ENCODE measurements at places on chromosomes 2 and 18. TPM values are rescaled to one million over a fixed set of nuclear protein-coding genes. Genes with fewer than 3 reads are reported as not detected.

DNA sequence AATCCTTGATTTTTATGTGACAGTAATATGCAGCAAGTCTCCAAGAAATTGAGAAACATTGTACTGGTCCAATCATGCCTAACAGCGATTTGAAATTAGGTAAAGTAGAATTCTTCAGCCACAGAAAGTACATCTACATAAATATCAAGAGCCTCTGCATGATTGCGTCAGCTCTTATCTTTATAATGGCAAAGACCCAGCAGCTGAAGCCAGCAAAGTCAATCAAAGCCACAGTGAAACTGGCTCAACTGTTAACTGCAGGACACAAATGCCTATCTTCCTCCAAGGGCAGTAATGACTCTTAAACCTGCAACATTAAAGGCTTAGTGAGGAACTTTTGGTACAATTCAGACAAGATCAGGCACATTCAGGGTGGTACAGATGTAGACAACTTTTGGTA is 102.5 kb downstream of the BARD1 start:
- no peak for DNase-seq

The ALPG gene
- total RNA-seq = not detected

The MATN3 gene
- total RNA-seq = not detected

The EPHA4 gene
- total RNA-seq = 35.2 TPM

GRCh38 chr18:49473721-49474120 is 13.3 kb upstream of the DYM start:
- DNase-seq = no peak

The CPLX4 gene
- not detected for total RNA-seq

The IL37 gene
- total RNA-seq = not detected

DNA sequence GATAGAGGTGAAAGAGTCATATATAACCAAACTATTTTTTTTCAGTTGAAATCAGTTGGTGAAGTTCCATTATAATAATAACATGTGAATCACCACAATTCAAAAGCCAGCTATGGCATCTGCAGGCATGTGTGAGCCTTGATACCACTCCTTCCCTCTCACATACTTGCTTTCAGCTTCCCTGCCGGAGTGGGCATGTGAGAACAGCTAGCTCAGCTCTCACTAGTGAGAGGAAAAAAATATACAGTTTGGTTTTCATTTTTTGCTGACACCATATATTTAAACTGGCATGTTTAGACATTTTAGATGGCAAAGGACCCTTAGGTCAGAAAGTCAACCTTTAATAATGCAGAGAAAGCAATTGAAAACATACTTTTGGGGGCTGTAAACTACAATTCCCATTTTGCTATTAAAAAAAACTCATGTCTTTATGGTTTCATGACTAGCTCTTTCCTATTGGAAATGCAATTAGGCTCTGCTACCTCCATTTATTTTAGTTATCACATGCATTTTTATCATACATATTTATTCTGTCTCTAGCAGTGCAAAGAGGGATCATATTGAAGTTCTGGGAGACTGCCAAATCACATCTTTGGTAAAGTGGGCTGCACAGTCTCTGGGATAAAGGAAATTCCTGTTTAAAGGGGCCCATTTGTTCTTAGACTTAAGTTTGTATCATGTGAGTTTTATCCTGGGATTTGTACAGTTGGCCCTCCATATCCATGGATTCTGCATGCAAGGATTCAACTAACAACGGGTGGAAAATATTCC is 33.2 kb upstream of the SLC40A1 start:
- peak; percentile 33 for DNase-seq

GRCh38 chr2:6893876-6894482 is 16.4 kb downstream of the RSAD2 start:
- DNase-seq = no peak

- DNase-seq = no peak
Measured at GRCh38 chr2:101500180-101500579, 25.3 kb upstream of the RFX8 start.

The DNAJC5G gene
- total RNA-seq = 0.46 TPM

GRCh38 chr2:31415421-31415820 is 879 bp upstream of the XDH start:
- no peak for DNase-seq

DNA sequence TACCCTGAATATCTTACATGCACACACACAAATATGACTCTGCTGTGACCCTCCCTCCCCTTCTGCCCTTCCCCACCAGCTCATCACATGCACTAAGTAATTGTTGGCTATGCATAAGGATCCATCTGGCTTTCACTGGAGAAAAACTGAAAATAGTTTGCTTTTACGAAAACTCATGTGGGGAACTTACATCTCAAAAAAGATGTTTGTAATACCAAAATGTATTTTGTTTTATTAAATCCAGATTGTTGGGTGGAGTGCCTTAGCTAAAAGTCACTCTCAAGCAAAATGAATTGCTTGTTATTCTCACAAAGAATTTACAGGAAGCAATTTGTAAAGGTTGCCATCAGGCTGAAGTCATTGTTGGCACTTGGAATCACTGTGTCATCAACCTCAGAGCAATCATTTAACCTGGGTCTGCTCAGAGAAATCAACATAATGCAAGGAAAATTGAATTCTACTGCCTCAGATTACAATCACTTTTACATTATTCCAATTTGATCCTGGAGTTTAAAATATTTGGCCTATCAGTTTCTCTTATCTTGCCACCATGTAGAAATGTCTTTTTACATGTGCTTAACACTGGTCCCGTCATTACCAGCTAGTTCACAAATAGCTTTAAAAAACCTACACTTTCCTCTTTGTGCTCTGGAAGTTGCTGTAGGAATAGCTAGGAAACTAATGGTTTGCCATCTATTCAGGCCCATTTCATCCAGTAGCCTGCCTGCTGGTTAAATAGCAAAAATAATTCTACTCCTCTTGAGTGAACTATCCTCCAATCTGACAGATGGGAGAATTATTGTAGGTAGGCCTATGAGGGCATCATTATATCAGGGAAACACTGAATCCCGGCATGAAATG is 90.3 kb upstream of the TMEM17 start:
- no peak for DNase-seq

GRCh38 chr2:937530-937929 is 13.1 kb upstream of the SNTG2 start:
- DNase-seq = no peak

The CLEC4F gene
- not detected for total RNA-seq

GRCh38 chr2:54977149-54977548 is 73.1 kb downstream of the RTN4 start:
- no peak for DNase-seq

The NIFK gene
- 22.1 TPM for total RNA-seq

The CIB4 gene
- total RNA-seq = not detected

Measured in heart left ventricle (tissue), 16 donors.